ENCODE measurements at places on chromosomes 11 and 22.

GRCh38 chr22:38153821-38154562, 27.6 kb downstream of the PLA2G6 start:
- no peak for DNase-seq

DNA sequence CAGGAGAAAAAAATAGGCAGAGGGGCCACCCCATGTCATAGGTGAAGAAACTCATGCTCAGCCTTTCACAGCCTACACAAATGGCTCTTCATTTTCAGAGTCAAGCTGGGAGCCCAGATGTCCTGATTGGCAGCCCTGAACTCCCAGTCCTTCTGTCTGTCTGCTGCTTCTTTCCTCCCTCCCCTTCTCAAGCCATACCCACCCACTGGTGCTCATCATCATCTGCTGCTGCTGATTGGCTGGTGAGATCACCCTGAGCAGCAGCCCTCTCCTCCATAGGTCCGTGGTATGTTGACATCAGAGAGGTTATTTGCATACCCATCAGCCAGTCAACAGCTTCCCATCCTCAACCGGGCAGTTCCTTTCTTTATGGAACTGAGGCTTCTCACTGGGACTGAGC, 46.1 kb upstream of the PRDM11 start:
- DNase-seq: no peak

GRCh38 chr22:23835484-23836144, 3.2 kb downstream of the DERL3 start:
- DNase-seq: no peak

- DNase-seq: no peak
Measured at GRCh38 chr11:12731841-12732336, 57.7 kb downstream of the TEAD1 start.

- DNase-seq: no peak
Measured at GRCh38 chr22:46739094-46739870, 1.2 kb upstream of the CERK start.

GRCh38 chr11:85721191-85721590, 35.2 kb upstream of the CCDC89 start:
- DNase-seq: no peak
